NCI-H345 (cell line): ENCODE measurements at places on chromosomes 7 and 10.

DNA sequence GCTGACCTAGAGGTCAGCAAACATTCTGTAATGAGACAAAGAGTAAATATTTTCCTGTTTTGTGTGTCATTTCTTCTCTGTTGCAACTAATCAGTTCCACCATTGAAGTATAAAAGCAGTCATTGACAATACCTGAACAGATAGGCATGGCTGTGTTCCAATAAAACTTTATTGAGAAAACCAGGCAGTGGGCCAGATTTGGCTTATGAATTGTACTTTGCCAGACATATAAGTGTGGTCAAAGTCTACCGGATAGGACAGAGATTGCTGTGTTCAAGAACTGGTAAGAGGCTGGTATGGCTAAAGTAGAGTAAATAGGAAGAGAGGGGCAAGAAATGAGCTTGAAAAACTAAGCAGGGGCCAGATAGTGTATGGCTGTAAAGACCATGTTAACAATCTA, 38.3 kb upstream of the TAC1 start:
- no peak for DNase-seq

- DNase-seq: no peak
These were observed 10.3 kb upstream of the PDCD4 start for GRCh38 chr10:110861476-110861875.

DNA sequence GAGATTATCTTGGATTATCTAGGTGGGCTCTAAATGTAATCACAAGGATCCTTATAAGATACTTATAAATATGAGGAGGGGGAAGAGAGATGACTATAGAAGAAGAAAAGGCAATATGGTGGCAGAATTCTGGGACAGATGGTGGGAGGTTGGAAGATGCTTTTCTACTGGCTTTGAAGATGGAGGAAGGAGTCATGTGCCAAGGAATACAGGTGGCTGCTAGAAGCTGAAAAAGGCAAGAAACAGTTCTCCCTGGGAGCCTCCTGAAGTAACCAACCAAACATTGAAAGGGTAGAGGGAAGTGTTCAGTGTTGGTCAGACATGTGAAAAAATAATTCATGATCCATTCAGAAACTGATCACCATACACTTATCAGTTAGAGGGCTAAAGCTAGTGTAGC, 213.3 kb downstream of the WDR11 start:
- DNase-seq: no peak

DNA sequence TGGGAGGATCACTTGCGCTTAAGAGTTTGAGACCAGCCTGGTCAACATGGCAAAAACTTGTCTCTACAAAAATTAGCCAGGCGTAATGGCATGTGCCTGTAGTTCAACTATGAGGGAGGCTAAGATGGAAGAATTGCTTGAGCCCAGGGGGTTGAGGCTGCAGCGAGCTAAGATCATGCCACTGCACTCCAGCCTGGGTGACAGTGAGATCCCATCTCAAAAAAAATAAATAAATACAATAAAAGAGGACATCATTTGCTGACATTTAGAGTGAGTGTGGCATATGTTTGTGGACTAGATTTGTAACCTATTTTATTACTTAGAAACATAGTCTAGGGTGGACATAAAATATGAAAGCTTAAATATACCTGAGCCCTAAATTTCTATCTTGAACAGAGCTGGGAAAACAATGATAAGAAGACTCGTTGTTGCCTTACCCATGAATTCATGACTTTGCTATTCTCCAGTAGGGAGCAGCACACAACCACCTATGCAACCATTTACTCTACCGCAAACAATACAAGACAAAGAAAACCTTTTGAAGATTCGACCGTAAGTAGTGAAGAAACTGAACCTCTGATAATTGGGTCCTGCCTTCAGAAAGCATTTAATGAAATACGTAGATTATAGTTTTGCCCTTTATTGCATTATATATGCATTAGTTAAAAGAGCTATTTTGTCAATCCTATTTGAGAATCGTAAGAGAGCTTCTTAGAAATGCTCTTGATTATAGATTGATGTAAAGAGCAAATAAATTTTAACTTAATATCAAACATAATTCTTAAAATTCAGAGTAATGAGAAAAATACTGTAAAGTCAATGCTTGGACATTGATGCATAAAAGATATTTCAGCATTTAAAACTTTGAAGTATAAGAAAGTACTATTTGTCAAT, 83.5 kb downstream of the GNAT3 start:
- peak; percentile 45 for DNase-seq

DNA sequence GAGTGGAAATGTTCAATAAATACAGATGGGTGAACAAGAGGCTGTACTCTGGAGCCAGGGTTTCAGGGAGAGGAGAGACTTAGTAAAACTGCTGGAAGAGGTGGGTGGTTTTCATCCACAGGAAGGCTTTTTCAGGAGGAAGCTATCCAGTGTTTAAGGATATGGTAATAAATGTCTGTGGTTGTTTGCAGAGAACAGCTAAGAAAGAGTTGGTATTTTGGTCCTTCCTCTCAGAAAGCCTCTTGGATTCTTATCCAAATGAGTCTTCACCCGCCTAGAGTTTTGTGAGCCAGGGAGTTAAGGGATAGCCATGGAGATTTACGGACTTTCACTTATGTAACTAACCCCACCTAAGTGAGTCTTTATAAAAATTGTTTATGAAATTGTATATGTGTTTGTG, 95.7 kb downstream of the GNAI1 start:
- no peak for DNase-seq

- DNase-seq: no peak
These were observed 179.5 kb upstream of the YAE1 start for GRCh38 chr7:39386718-39387117.

DNA sequence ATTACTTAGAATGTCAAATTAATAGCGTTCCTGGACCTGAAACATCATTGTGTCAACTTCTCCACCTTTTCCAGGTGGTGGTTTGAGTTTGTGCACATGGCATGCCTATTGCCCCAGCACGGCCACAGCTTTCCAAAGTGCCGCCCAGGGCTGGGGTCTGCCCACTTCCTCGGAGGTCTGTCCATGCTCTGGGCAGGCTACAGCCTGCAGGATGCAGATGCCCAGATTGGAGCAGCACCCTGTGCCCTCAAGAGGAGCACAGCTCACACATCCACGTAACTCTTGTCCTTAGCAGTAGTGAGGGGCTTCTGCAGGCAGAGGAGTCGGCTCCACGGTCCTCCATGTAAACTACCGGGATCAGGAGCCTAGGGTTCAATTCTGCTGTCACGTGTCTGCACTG, 238.6 kb downstream of the EBF3 start:
- no peak for DNase-seq

- no peak for DNase-seq
These were observed 150.8 kb upstream of the FAM3C start for GRCh38 chr7:121546632-121547543.

GRCh38 chr10:118572256-118573041, 23.0 kb downstream of the PRLHR start:
- no peak for DNase-seq

- no peak for DNase-seq
These were observed 222.6 kb downstream of the ANK3 start for GRCh38 chr10:60167050-60167449.

DNA sequence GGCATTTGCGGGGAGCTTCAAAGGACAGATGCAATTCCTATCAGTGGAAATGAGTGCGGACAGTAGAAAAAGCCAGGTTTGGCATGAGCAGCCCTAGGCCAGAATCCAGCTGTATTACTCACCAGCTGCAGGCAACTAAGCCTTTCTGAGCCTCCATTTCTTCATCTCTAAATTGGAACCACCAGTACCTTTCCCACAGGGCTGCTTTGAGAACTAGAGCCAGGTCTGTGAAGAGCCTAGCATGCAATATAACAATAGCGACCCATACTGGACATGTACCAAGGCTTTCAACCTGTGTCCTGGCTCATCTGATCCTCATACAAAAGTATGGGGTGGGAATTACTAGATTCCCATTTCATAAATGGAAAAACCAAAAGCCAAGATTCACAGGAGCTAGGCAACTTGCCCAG, 101.0 kb downstream of the GSAP start:
- DNase-seq: no peak

DNA sequence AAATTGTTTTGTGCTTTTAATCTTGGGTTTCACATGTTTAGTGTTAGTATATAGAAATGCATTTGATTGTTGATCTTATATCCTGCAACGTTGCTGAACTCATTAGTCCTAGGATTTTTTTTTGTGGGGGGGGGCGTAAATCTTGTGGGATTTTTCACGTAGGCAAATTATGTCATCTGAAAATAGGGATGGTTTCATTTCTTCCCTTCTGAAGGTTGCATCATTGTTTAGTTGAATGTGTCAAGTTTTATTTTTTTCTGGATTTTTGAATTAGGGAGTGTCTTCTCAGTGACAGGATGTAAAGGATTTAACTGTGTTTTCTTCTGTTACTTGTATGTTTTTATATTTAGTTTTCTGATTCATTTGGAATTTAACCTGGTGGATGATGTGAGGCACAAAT, 26.7 kb downstream of the MKLN1 start:
- no peak for DNase-seq

DNA sequence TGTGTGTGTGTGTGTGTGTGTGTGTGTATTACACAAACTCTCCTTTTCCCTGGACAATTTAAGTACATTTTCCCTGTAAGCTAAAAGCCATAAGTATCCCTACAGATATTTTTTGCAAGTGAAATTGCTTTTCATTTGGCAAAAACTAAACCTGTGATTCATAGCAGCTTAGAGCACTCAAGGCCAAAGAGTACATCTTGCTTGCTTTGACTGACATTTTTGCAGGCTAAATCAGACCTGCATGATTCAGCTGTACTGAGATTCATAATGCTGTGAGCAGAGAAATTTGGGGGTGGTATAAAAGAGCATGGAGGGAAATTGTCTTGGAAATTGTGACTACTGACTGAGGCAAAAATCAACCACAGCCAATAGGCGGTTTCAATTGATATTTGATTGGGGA, 500.4 kb downstream of the GFRA1 start:
- DNase-seq: no peak

DNA sequence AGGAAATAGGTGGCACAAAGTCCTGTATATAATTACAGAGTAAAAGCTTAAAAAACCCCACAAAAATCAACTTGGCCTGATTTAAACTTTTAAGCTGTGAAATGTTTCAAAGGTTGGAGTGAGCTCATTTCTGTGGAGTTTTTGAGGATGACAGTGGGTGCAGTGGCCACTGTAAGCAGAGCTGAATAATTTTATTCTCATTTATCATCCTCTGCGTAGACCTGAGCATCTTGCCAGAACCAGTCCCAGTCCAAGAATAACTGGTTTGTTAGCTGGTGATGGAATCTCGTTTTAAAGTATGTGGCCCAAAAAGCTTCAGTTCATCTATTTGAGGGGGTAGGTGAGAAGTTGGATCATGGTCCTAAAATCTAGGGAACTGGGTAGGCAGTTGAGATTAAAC, 4.4 kb downstream of the BMPER start:
- DNase-seq: no peak

- no peak for DNase-seq
These were observed 500.7 kb downstream of the CCSER2 start for GRCh38 chr10:84829131-84829530.
